Brain microvascular endothelial cell (primary cell): ENCODE measurements at places on chromosomes 16 and 17.

GRCh38 chr17:38354466-38354865 is 2.8 kb downstream of the SOCS7 start:
- no peak for DNase-seq

GRCh38 chr17:32912218-32912897 is 15.6 kb upstream of the TMEM98 start:
- peak; percentile 73 for DNase-seq

DNA sequence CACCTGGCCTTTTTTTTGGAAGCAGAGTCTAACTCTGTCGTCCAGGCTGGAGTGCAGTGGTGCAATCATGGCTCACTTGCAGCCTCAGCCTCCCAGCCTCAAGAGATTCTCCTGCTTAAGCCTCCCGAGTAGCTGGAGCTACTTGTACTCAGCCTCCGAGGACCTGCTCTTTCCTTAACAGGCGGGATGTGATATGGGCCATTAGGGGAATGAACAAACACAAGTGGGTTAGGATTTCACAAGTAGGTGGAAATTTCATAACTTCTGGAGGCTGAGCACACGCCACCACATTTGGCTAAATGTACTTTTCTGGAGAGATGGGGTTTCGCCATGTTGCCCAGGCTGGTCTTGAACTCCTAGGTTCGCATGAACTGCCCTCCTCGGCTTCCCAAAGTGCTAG is 4.1 kb downstream of the PAM16 start:
- no peak for DNase-seq

- DNase-seq = no peak
Observed at GRCh38 chr16:76857402-76857801, 333.6 kb upstream of the MON1B start.

DNA sequence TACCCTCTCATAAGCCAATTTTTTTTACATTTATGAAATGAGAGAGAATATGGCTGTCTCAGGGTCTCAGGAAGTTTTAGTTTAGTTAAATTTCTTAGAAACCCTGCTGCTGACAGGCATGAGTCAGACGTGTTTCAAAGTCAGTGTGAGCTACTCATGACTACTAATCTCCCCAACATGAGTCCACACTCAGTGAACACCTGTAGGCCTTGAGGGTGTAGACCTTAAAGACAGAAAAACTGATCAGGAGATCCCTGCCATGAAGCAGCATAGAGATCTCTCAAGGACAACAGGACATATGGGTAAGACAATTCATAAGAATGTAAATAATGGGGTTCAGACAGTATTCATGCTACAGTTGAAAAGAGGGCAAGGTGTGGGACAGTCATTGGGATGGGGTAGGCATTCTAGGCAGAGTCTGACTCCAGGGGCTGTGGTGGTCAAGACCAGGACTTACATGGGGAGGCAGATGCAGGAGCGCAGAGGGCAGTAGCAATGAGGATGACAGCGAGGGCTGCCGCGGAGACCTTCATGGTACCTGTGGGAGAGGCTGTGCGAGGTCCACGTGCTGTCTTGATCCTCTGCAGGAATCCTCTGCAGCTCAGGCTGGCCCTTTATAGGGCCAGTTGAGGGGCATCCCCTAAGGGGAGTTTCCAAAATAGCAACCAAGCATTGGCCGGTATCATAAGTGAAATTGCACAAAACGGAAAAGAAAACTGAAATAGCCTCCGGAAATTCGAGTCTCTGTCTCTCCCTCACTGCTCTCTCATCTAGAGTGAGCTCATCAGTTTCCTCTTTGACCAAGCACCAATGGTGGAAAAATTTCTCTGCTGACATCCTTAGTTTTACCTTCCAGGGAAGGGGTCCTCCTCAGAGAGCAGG is at the start of gene CCL5:
CCL5 (minus strand) TSS at position 588 of the 882 bp plus-strand sequence.
- DNase-seq = no peak

- DNase-seq = peak; percentile 90
Observed at GRCh38 chr17:29240968-29241963, 5.4 kb upstream of the CRYBA1 start.

DNA sequence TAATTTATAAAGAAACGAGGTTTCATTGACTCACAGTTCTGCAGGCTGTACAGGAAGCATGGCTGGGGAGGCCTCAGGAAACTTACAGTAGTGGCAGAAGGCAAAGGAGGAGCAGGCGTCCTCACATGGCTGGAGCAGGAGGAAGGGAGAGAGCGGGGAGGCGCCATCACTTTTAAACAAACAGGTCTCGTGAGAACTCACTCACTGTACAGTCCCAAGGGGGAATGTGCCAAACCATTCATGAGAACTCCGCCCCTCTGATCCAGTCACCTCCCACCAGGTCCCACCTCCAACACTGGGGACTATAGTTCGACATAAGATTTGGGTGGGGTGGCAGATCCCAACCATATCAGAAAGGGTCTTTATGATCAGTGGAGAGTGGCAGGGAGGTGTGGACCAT is 392.4 kb upstream of the TNRC6C start:
- DNase-seq = no peak

- DNase-seq = no peak
Observed at GRCh38 chr16:51116353-51116752, 34.7 kb downstream of the SALL1 start.

GRCh38 chr16:76576526-76576925 is 299.3 kb downstream of the CNTNAP4 start:
- no peak for DNase-seq

DNA sequence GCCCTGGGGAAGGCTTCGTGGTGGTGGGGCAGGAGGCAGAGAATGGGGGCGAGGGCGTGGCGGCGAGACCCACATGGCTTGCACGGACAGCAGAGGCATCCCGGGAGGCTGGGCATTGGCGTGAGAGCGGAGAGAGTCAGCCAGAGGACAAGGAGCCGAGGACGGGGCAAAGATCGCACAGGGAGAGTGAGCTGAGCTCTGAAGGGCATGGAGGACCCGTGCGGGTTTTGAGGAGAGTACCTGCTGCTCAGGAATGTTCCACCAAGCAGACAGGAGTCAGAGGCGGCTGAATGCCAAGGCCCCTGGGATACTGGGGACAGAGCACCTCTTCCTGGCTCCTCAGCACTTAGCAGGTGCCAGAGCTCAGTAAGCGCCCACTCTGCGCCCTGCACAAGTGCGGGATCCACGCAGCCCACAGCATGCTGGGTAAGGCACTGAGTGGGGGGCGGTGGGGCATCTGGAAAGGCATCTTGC is 47.8 kb downstream of the ARHGAP27 start:
- no peak for DNase-seq

GRCh38 chr16:660459-661183 is 7.3 kb upstream of the RHOT2 start:
- DNase-seq = peak; percentile 63

- DNase-seq = no peak
Observed at GRCh38 chr16:82005027-82005830, 6.0 kb downstream of the SDR42E1 start.

GRCh38 chr17:80743181-80743771 is 198.6 kb downstream of the RPTOR start:
- DNase-seq = no peak

GRCh38 chr16:11100239-11100750 is 155.7 kb downstream of the SOCS1 start:
- peak; percentile 99 for DNase-seq

GRCh38 chr17:41799366-41799765 is 12.4 kb downstream of the P3H4 start:
- DNase-seq = no peak

DNA sequence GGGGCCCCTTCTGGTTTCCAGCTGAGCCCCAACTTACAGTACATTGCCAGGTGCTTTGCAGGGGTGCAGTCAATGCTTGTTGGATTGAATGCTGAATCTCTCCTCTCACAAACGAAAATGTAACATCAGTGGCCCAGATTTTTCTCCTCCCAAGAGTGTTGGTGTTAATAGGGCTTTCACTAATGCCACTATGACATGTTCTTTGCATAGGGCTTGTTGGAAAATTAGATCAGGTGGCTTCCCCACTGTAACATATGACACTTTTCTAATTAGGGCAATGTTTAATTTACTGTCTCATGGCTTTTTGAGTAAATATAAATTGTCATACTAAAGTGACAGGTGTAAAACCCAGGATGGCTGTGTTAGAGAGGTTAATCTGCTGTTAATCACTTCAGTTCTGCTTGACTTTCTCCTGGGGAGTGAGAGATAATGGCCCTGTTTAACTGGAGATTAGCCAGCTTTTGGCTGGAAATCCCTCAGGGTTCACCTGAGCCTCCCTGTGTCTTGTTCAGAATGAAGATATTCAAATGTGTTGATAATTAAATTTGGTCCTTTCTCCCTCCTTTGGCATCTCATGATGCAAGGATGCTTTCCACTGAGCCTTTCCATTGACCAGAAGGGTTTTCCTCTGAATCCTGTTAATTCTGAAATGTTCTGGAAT is 502.3 kb downstream of the RBFOX1 start:
- DNase-seq = no peak

- no peak for DNase-seq
Observed at GRCh38 chr17:70138291-70138865, 31.0 kb upstream of the KCNJ2 start.

GRCh38 chr16:49529411-49530045 is 155.9 kb downstream of the C16orf78 start:
- DNase-seq = no peak

DNA sequence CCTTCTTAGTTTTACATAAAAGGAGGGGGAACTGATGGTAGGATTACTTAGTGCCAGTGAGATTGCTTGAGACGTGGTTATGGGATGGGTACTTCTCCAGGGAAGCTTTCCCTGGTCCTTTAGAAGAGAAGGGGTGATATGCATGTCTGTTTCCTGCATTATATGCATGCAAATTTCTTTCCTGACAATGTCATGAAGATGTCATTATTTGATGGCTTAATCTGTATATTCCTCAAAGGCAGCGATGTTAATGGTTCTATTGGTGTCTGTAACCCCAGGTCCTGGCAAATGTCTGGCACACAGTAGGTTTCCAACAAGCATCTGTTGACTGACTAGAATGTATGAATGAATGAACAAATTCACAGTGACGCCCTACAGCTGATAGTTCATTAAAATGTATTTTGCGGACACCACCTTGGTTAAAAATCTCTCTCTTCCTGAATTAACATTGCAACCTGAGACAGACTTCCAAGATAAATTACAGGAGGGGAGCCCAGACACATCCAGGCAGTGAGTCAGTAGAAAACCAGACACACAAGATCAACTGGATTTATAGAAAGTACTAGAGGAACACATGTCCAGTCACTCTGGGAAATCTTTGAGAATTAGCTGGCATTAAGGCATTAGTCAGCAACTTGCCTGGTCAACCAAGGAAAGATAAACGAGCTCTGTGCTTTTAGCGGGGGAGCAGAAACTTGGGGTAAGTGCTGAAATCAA is 293.4 kb downstream of the XYLT1 start:
- DNase-seq = no peak

DNA sequence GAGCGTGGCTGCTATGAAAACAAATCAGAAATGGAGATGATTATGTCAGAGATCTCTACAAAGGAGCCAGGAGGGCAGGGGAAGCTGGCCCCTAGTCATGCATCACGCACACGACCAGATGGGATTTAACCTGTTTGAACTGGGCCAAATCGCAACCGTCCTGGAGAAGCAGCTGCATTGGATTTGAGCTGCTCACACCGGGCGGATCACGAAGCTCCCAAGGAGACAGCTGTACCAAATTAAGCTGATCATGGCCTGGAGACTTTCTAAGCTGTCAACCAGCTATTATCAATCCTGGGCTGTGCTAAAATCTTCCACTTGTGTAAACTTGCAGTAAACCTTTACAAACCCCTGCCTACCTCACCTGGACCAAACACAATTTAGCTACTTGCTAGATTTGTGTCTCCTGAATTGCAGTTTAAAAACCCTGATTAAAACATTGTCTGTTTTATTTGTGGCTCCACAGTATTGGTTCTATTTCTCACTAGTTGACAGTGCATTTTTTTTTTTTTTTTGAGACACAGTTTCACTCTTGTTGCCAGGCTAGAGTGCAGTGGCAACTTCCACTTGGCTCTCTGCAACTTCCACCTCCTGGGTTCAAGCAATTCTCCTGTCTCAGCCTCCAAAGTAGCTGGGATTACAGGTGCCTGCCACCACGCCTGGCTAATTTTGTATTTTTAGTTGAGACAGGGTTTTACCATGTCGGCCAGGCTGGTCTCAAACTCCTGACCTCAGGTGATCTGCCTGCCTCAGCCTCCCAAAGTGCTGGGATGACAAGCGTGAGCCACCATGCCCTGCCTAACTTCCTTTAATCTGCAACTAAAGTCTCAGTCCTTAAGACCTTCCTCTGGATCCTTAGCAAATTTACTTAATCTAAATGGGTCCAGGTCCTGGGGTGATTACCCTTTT is 98.3 kb upstream of the GRIN2A start:
- DNase-seq = no peak

GRCh38 chr17:50612281-50612680 is 22.4 kb upstream of the ABCC3 start:
- DNase-seq = no peak

DNA sequence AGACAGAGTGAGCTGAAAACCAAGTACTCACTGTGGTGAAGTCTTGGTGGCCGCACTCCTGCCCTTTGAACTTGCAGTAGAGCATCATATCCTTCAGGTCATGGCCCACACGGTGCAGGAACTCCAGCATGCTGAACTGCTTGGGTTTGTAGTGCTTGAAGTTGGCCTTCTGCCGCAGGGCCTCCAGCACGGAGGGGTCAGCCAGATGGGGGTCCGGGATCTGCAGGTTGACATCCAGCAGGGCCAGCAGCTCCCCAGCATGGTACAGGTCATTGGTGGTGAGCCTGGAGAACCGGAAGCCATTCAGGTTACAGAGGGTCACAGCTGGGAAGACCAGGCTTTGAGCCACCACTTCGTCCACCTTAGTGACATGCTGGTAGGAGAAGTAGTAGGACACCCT is 99.1 kb upstream of the CCL2 start:
- DNase-seq = no peak

DNA sequence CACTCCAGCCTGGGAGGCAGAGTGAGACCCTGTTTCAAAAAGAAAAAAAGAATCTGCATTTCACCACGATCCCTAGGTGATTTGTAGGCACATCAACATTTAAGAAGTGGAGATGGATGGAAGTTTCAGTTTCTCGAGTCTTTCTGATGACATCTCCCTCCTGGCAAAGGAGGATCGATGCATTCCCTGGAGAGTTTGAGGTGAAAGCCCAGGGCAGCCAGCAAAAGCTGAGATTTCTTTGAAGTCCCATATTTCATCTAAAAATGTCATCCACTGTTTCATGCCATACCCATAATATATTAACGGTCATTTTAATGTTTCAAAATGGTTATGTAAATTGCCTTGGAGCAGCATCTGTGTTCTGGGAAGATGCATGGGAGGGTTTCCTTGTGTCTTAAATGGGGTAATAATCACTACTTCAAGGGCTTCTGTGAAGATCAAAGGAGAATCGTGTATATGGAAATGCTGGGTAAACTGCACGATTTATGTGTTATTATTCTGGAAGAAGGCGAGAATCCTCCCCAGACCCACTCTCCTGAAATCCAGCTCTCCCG is 63.4 kb downstream of the KATNIP start:
- DNase-seq = no peak

- DNase-seq = no peak
Observed at GRCh38 chr17:78278139-78278741, 46.8 kb downstream of the TMEM235 start.

- no peak for DNase-seq
Observed at GRCh38 chr17:42760652-42761581, at the start of gene RAMP2. Gene RAMP2, plus strand, starts transcription at chr17:42761227. Its CDS starts 35 bp downstream, at chr17:42761262.

- no peak for DNase-seq
Observed at GRCh38 chr17:58111676-58112075, 28.5 kb downstream of the DYNLL2 start.
